ENCODE measurements at places on chromosomes 16 and 17. TPM values are rescaled to one million over a fixed set of nuclear protein-coding genes. Genes with fewer than 3 reads are reported as not detected.

ARHGAP44 gene
- 13.0 TPM for total RNA-seq

BIRC5 gene
- total RNA-seq = 0.33 TPM

CAMTA2 gene
- total RNA-seq = 13.5 TPM

TP53TG3C gene
- total RNA-seq = not detected

NXN gene
- total RNA-seq = 9.3 TPM

PPP1R1B gene
- total RNA-seq = 71.3 TPM

SCNN1G gene
- not detected for total RNA-seq

DRC7 gene
- total RNA-seq = not detected

UTS2R gene
- not detected for total RNA-seq

ZMYND15 gene
- 0.98 TPM for total RNA-seq

CACNG4 gene
- total RNA-seq = 2.6 TPM

CCL13 gene
- 2.0 TPM for total RNA-seq

HMOX2 gene
- total RNA-seq = 53.6 TPM

BAIAP3 gene
- 7.3 TPM for total RNA-seq

SLC6A4 gene
- total RNA-seq = 1.6 TPM

CDRT15L2 gene
- total RNA-seq = not detected

CDH3 gene
- total RNA-seq = 0.32 TPM

HS3ST3B1 gene
- total RNA-seq = 3.6 TPM

HCRT gene
- total RNA-seq = not detected

NOTUM gene
- not detected for total RNA-seq

RTN4RL1 gene
- total RNA-seq = 3.8 TPM

TNP2 gene
- not detected for total RNA-seq

TBC1D3 gene
- not detected for total RNA-seq

HBM gene
- not detected for total RNA-seq

TMIGD1 gene
- not detected for total RNA-seq

GUCY2D gene
- total RNA-seq = 0.15 TPM

RAMP2 gene
- 29.5 TPM for total RNA-seq

MT4 gene
- total RNA-seq = not detected

SMIM5 gene
- total RNA-seq = 0.48 TPM

TMEM106A gene
- 9.1 TPM for total RNA-seq

CDRT15 gene
- not detected for total RNA-seq

LDHD gene
- total RNA-seq = 10.7 TPM

CDK5R1 gene
- total RNA-seq = 0.80 TPM

PRSS22 gene
- not detected for total RNA-seq

ARL4D gene
- 6.1 TPM for total RNA-seq

HBA2 gene
- total RNA-seq = 52.2 TPM

KRTAP1-5 gene
- total RNA-seq = not detected

EDC4 gene
- 57.0 TPM for total RNA-seq

AANAT gene
- not detected for total RNA-seq

APOH gene
- total RNA-seq = not detected

ABCC12 gene
- total RNA-seq = 1.6 TPM

PLCG2 gene
- total RNA-seq = 24.6 TPM

ITGAL gene
- total RNA-seq = 2.4 TPM

Data from breast epithelium (tissue), 4 donors.